ENCODE measurements at places on chromosomes 1 and 21.

- DNase-seq: no peak
These were observed 13.5 kb upstream of the NEXN start for GRCh38 chr1:77874804-77875445.

DNA sequence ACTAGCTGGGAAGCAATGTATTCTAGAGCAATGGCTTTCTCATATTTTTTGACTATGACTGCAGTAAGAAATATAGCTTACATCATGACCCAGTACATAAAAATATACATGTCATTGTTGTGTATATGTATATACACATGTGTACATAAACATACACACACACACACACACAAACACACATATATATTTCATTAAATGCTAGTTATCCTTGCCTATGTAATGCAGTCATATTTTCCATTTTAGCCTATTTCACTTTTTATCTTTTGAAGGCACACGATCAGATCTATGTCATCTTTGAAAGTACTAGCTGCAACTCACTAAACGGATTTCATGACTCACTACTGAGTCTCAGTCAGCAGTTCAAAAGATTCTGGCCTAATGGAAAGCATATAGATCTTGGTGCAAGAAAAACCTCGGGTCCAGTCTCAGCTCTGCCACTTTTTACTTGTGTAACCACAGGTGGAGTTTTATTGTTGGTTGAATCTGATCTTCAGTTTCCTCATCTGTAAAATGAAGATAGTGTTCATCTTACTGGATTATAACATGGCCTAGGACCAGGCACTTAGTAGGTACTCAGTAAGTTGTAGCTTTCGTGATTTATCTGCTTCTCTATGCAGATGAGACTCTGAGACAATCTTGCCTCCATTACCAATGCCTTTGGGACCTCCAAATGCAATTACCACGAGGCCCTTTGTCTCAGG lies 325.6 kb downstream of the RRAGC start:
- peak; percentile 24 for DNase-seq

- no peak for DNase-seq
These were observed 460 bp upstream of the ADORA1 start for GRCh38 chr1:203126866-203127665.

GRCh38 chr1:2449636-2450454 lies 26.2 kb upstream of the PLCH2 start:
- no peak for DNase-seq

Measured in GM10248 (cell line).